Hindlimb muscle (tissue), 1 donor: ENCODE measurements at places on chromosomes 13 and 19.

- DNase-seq, result peak; percentile 64
Measured at GRCh38 chr13:42041684-42042035, 6.8 kb upstream of the DGKH start.

DNA sequence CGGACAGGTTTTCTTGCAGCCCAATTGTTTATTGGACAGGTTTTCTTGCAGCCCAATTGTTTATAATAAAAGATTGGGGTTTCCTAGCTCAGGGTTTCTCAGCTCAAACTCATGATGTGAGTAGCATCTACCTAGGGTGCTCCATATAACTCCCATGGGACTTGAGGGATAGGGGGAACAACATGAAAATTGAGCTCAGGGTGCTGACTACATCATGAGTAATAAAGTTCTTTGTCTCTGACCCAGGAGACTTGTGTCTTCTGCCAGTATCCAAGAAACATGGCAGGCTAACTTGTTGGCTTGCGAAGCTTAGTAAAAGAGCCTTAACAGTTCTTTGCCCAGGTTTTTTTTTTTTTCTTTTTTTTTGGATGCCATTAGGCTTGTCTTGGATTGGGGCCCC lies 59.2 kb upstream of the MYCBP2 start:
- DNase-seq, result no peak

GRCh38 chr13:84466461-84466860 lies 584.2 kb upstream of the SLITRK1 start:
- no peak for DNase-seq

- no peak for DNase-seq
Measured at GRCh38 chr19:10520652-10521318, 3.5 kb upstream of the S1PR5 start.

DNA sequence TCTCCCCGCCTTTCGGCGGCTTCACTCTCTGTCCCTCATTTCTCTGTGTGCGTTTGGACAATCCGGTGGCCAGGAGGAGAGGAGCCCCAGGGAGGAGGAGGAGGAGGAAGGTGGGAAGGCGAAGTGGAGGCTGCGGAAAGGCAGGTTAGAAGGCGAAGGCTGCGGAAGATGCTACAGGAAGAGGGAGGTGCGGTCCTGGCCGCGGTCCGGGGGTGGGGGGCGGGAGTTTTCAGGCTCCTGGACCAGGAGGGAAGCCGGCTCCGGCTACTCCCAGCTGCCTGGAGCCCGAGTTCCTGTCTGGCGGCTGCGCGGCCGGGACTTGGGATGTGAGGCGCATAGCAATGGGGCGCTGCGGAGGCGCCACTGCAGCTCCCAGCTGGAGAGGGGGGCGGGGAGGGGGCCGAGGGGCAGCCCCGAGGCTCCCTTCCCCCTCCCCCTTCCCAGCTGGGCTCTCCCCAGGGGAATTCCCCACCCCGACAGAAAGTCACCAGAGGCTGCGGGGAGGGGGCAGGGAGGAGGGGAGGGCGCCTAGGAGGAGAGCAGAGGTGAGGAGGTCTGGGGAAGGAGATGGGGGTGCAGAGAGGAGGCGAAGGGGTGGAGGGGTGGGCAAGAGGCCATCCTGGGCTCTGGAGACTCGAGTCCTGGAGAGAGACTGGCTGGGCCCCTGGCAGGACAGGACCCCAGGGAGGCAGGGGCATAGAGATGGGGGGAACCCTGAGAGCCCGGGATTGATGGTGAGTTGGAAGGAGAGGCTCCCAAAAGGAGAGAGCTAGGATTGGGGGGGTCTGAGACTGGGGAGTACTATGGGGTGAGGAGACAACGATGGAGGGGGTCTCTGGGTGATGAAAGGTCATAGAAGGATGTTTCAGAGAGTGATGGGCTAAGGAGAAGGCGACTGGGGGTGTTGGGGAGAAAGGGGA lies 2.0 kb downstream of the LRRC4B start:
- no peak for DNase-seq
